T-helper 2 cell treated with Interferon-gamma antibody and Interleukin-4, amounts not matched to agents 100 ng/mL and 5 ng/mL, for 36 hours (primary cell): ENCODE measurements at places on chromosomes 11 and 22. TPM values are rescaled to one million over a fixed set of nuclear protein-coding genes. Genes with fewer than 3 reads are reported as not detected.

The SLN gene
- total RNA-seq, result not detected in 2 replicates

The CD6 gene
- 336 and 337 TPM in 2 replicates for total RNA-seq

The EXPH5 gene
- total RNA-seq, result 0.84 and 0.89 TPM in 2 replicates

The PGA3 gene
- not detected in 2 replicates for total RNA-seq

The APOL5 gene
- not detected in 2 replicates for total RNA-seq

The CHRM1 gene
- total RNA-seq, result not detected in 2 replicates

The OR5A1 gene
- not detected in 2 replicates for total RNA-seq

The MRGPRX3 gene
- not detected in 2 replicates for total RNA-seq

The ASRGL1 gene
- total RNA-seq, result 10.8 and 11.3 TPM in 2 replicates

The RNH1 gene
- total RNA-seq, result 99.8 and 101 TPM in 2 replicates

The OR4C5 gene
- total RNA-seq, result not detected in 2 replicates

The MYOD1 gene
- not detected in 2 replicates for total RNA-seq

The PLAAT5 gene
- not detected in 2 replicates for total RNA-seq

The NXPE4 gene
- total RNA-seq, result not detected in 2 replicates

The HTATIP2 gene
- total RNA-seq, result 39.8 and 40.6 TPM in 2 replicates

The CST6 gene
- 0.34 TPM in 1 of 2 replicates, not detected in the other for total RNA-seq

The EIF4G2 gene
- total RNA-seq, result 815 and 838 TPM in 2 replicates

The TTC38 gene
- 13.6 and 18.6 TPM in 2 replicates for total RNA-seq

The RASL10A gene
- 0.45 and 0.64 TPM in 2 replicates for total RNA-seq

The RFPL2 gene
- 0.09 TPM in 1 of 2 replicates, not detected in the other for total RNA-seq

The OR51E2 gene
- not detected in 2 replicates for total RNA-seq

The EPS8L2 gene
- total RNA-seq, result 12.3 and 12.6 TPM in 2 replicates

The SLC35E4 gene
- 2.4 and 2.6 TPM in 2 replicates for total RNA-seq

The TMPRSS13 gene
- 2.8 and 3.9 TPM in 2 replicates for total RNA-seq

The P4HA3 gene
- not detected in 2 replicates for total RNA-seq

The ACTN3 gene
- total RNA-seq, result 0.05 TPM in 2 replicates

The CCDC116 gene
- total RNA-seq, result 0.23 and 0.66 TPM in 2 replicates

The BTBD18 gene
- total RNA-seq, result not detected in 2 replicates

The KRTAP5-7 gene
- total RNA-seq, result 0.14 and 0.25 TPM in 2 replicates

The PKDREJ gene
- total RNA-seq, result not detected in 2 replicates

The OR5W2 gene
- not detected in 2 replicates for total RNA-seq

The C11orf42 gene
- not detected in 2 replicates for total RNA-seq

The GAB4 gene
- not detected in 2 replicates for total RNA-seq

The MMP7 gene
- total RNA-seq, result not detected in 2 replicates

The DTX4 gene
- total RNA-seq, result 0.30 and 0.36 TPM in 2 replicates

The ADAMTS8 gene
- total RNA-seq, result not detected in 2 replicates

The LINC01488 gene
- total RNA-seq, result not detected in 2 replicates

The B3GAT1 gene
- 0.52 and 0.61 TPM in 2 replicates for total RNA-seq

The MS4A18 gene
- total RNA-seq, result not detected in 2 replicates

The CARD10 gene
- total RNA-seq, result 0.11 TPM in 1 of 2 replicates, not detected in the other

The RAB38 gene
- total RNA-seq, result 1.1 and 1.6 TPM in 2 replicates

The EHF gene
- not detected in 2 replicates for total RNA-seq

The APOBEC3B gene
- 27.4 and 27.8 TPM in 2 replicates for total RNA-seq

The OR4D5 gene
- not detected in 2 replicates for total RNA-seq

The AQP11 gene
- 0.95 and 1.1 TPM in 2 replicates for total RNA-seq

The APLNR gene
- total RNA-seq, result not detected in 2 replicates

The CYP2R1 gene
- total RNA-seq, result 15.3 and 15.4 TPM in 2 replicates

The PGA5 gene
- total RNA-seq, result not detected in 2 replicates

The TSGA10IP gene
- not detected in 2 replicates for total RNA-seq

The MAP6 gene
- 0.14 and 0.43 TPM in 2 replicates for total RNA-seq

The PDE2A gene
- 0.41 and 0.52 TPM in 2 replicates for total RNA-seq

The OR10A2 gene
- total RNA-seq, result not detected in 2 replicates

The KCNA4 gene
- total RNA-seq, result not detected in 2 replicates

The CSRP3 gene
- total RNA-seq, result not detected in 2 replicates

The OR5M10 gene
- total RNA-seq, result not detected in 2 replicates
